ENCODE measurements at places on chromosomes 12 and 14.

- no peak for DNase-seq
These were observed 4.8 kb downstream of the CATSPERB start for GRCh38 chr14:91727121-91727520.

DNA sequence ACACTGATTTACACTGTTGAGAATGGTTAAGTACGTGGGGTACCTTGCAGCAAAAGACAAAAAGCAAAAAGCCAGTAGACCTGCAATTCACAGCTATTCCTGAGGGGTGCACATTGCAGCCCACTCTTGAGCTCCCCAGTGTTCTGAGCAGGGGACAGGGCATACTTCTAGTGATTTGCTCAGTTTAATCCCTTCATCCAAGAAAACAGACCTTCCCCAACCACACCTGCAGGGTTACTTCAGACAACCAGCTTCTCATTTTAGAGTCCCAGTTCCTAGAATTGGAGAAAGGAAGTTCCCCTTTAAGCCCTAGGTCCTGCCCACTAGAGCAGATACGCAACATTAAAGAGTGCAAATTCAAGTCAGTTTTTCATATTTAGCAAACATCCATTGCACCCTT, 3.6 kb upstream of the WSB2 start:
- DNase-seq, result no peak

- DNase-seq, result no peak
These were observed 68.8 kb downstream of the CLMN start for GRCh38 chr14:95250936-95251335.

GRCh38 chr14:105377555-105378182, 20.7 kb upstream of the TEX22 start:
- DNase-seq, result no peak

- DNase-seq, result peak; percentile 20
These were observed at the start of gene C12orf42 for GRCh38 chr12:103495469-103496456. Gene C12orf42, minus strand, starts transcription at chr12:103495968. Its CDS starts 17,542 bp downstream, at chr12:103478426.

- DNase-seq, result no peak
These were observed 1353.2 kb downstream of the AACS start for GRCh38 chr12:126418400-126418799.

- no peak for DNase-seq
These were observed 81.3 kb downstream of the SCN8A start for GRCh38 chr12:51672334-51672733.

DNA sequence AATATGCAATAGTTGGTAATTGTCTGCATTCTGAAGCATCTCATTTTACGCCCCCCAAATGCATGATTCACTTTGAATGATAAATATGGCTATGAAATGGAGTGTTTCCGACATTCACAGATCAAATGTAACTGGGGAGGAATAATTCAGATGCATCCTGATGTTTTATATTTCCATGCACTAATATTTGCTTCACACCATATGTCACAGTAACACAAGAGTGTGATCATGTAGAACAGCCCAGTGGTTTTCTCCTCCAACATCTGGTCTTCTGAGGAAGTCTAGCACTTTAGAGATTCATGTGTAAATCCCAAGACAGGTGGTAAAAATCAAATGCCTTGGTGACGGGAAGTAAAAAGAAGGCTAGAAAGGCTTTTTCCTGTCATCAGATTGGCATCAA, 273.1 kb downstream of the DIO2 start:
- DNase-seq, result no peak

DNA sequence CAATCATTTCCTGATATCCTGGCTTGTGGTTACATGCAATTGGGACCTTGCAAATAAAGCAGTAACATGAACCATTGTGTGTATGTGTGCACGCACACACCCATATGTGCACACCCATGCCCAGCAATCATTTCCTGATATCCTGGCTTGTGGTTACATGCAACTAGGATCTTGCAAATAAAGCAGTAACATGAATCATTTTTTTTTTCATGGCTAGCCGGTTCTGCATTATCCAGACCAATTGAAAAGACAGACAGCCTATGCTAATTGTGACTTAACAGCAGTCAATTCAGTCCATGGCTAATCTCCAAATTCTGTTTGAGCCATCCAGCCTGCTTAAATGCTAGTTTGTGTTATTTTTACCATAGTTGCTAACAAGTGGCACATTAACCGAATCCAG, 134.3 kb downstream of the TTC7B start:
- DNase-seq, result no peak

DNA sequence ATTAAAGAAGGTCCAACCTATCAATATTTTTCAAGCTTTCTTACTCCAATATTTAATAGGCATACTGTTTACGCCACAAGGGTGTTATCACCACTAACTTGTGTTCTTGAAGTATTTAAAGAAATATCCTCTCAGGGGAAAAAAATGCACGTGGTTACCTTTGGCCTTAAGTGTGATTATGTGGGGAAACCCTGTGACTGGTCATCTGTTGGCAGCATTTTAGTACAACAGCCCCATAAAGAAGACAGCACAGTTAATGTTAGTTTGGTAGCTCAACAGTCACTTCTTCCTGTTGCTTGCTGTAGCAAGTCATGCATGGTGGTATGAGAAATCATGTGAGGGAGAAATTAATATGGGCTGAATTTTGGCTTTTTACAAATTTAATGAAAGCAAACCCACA, 1021.5 kb upstream of the TMEM132C start:
- DNase-seq, result no peak

GRCh38 chr14:51216602-51217001, 23.4 kb upstream of the TMX1 start:
- no peak for DNase-seq

GRCh38 chr12:2348482-2348852, 295.7 kb downstream of the CACNA1C start:
- DNase-seq, result no peak

DNA sequence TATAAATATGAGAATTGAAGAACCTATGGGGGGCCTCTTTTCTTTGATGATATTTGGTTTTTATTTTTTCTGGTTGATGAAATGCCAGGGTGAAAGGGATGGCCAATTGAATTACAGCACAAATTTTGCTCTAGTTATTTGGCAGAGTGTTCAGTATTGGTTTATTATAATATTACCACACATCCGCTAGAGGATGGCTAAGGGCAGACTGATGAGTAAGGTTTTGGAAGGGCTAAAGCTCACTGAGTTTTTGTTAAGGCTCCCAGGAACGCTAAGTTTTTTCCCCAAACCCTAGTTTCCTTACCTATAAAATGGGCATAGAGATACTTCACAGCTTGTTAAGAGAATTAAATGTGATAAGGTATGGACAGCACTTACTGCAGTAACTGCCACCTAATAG, 34.3 kb upstream of the LRRC10 start:
- no peak for DNase-seq

Measured in stimulated activated naive CD4-positive, alpha-beta T cell treated with Interleukin-2 at 50 U/mL for 16 hours (primary cell).